Fibroblast of lung (primary cell): ENCODE measurements at places on chromosomes 7 and 10. TPM values are rescaled to one million over a fixed set of nuclear protein-coding genes. Genes with fewer than 3 reads are reported as not detected.

DNA sequence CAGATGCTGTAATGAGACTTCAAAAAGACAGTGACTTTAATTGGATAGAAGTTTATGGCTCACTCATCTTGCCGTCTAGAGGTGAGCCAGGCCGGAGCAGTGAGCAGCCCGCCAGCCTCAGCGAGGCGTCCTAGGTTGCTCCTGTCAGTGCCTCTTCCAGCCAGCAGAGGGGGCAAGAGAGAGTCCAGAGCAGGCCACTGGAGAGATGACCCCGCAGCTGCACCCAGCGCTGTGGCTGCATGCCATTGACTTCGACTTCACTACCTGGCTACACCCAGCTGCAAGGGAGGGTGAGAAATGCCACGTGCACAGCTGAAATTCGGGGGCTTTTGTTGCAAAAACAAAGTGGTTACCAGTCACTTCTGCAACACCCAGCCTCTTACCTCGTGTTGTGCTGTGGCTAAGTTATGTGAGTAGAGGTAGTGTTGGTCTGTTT lies 26.5 kb downstream of the NUB1 start:
- no peak overlapping the region for H3K4me3 ChIP-seq
- H3K36me3 ChIP-seq = peaks cover 4% of the 10 kb centered on the region
- no peaks in the 10 kb centered on the region for H3K27me3 ChIP-seq
- peak overlapping the region; percentile 94 for H3K27ac ChIP-seq
- H3K4me1 ChIP-seq = peaks cover 24% of the 10 kb centered on the region
- peak; percentile 55 for DNase-seq

- H3K27me3 ChIP-seq = no peaks in the 10 kb centered on the region
- peaks cover 6% of the 10 kb centered on the region for H3K36me3 ChIP-seq
- peak overlapping the region; percentile 98 for H3K4me3 ChIP-seq
- peak overlapping the region; percentile 74 for H3K27ac ChIP-seq
- peaks cover 3% of the 10 kb centered on the region for H3K4me1 ChIP-seq
- peak; percentile 57 for DNase-seq
These were observed 679 bp downstream of the ARF5 start for GRCh38 chr7:127588697-127589482.

DNA sequence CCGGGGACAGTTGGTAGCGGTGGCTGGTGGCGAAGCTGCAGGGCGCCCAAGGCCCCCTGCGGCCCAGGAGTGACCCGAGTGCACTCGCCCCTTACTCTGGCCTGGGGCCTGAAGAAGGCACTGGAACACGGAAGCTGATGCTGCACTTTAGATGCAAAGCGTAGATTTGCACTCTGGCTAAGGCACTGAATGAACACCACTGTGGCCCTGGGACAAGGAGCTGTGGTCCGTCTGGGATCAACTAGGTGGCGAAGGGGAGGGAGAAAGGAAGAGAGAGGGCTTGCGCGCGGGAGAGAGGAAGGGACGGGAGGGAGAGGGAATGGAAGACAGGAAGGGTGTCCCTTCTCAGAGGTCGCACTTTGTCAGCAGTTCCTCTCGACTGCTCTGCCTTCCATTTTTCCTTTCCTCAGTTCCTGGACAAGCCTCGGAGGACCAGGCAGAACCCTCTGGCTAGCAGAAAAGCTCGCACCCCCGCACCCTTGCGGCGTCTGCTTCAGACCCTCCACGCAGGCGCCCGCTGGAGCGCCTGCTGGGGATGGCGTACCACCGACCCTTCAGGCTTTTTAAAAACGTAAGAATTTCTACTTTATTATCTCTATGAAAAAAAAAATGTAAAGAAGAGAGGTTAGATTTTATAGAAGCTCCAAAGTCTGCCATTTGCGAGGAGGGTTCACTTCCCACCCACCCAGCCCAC lies 1.2 kb downstream of the FERD3L start:
- H3K27me3 ChIP-seq = peaks cover 25% of the 10 kb centered on the region
- peak overlapping the region; percentile 33 for H3K4me3 ChIP-seq
- no peak overlapping the region for H3K27ac ChIP-seq
- DNase-seq = no peak
- H3K36me3 ChIP-seq = no peaks in the 10 kb centered on the region

DNA sequence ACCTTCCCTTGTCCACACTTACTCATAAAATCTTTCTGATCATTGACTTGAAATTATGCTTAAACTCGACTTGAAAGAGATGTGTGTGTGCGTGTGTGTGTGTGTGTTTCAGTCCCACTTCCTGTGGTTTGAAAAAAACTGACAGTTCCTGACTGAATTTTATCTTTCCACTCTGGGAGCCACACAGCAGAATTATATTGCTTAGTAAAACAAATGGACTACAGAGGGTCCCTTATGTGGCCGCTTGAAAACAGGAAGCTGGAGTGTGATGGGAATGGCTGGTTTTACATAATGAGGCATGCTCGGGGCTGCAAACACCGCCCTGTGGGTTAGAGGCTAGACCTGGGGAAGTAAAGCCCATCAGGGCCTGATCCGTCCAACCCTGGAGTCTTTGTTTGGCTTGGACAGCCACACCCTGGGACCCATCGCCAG lies 54.8 kb downstream of the LYZL1 start:
- H3K27ac ChIP-seq = no peak overlapping the region
- no peaks in the 10 kb centered on the region for H3K4me1 ChIP-seq
- no peaks in the 10 kb centered on the region for H3K36me3 ChIP-seq
- DNase-seq = peak; percentile 57
- peaks cover 5% of the 10 kb centered on the region for H3K27me3 ChIP-seq

- H3K36me3 ChIP-seq = no peaks in the 10 kb centered on the region
- no peaks in the 10 kb centered on the region for H3K27me3 ChIP-seq
- H3K4me3 ChIP-seq = no peak overlapping the region
- no peak overlapping the region for H3K27ac ChIP-seq
These were observed 503.2 kb downstream of the NRG3 start for GRCh38 chr10:82378146-82378545.

GRCh38 chr10:125011926-125012705 lies 70.2 kb downstream of the ZRANB1 start:
- H3K27ac ChIP-seq = peak overlapping the region; percentile 25
- no peak for DNase-seq
- H3K4me3 ChIP-seq = no peak overlapping the region
- peaks cover 30% of the 10 kb centered on the region for H3K4me1 ChIP-seq
- H3K27me3 ChIP-seq = no peaks in the 10 kb centered on the region

DNA sequence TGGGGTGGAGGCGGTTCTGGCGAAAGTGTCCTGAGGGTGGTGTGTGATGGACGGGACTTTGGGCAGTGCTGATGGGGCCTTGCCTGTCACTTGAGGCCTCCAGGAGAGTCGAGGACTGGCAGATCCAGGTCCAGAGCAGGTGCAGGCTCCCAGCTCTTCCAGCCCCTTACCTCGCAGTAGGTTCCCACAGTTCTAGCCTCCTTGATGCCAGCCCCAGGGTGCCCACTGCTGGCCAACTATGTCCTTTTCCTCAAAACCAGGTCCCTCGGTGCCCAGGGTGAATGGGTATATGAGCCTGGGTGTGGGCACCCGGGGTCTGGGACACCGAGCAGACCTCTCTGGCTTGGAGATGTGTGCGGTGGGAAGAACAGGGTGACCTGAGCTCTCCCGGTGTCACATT lies 8.3 kb downstream of the FAM20C start:
- no peak overlapping the region for H3K27ac ChIP-seq
- H3K4me1 ChIP-seq = peaks cover 4% of the 10 kb centered on the region
- H3K27me3 ChIP-seq = no peaks in the 10 kb centered on the region
- H3K4me3 ChIP-seq = no peak overlapping the region
- peaks cover 60% of the 10 kb centered on the region for H3K36me3 ChIP-seq

DNA sequence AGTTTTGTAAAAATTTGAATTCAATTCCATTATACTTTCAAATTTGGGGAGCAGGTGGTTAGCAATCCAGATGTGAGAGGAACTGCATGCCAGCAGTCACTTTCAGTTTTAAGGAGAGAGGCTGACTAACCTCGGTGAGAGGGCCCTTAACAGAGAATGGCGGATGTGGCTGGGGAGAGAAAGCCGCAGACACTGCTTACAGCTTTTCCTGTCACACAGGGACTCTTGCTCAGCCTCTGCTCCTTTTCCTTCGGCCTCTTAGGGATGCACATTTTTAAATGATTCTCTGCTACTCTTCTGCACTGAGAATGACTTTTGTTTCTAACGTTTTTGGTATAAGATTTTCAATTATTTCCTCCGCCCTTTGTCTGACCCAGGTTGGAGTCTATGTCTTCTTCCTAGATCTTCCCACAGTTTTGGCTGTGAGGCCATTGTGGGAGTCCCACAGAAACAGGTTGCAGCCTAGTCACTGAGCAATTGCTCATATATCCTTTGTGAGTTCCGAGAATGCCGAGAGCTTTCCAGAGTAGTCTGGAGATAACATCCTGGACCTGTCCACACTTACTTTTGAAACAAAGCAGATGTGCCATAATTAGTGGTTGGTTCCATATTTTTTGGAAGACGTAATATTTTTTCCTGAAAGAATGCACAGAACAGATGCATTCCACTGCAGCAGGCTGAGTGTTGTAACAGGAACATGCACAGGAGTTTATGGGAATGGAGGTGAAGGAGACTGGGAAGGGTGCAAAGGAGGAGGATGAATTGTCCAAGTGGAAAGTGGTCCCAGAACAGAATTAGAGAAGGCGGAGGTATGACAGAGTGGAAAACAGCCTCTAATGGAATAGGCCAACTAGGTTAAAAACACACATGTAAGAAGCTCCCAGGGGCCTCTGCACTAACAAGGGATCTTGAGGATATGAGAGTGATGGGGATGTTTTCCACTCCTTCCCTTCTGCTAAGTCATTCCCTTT lies 168.0 kb upstream of the ZNF32 start:
- no peak overlapping the region for H3K4me3 ChIP-seq
- H3K27me3 ChIP-seq = no peaks in the 10 kb centered on the region
- no peaks in the 10 kb centered on the region for H3K36me3 ChIP-seq
- H3K27ac ChIP-seq = peak overlapping the region; percentile 34
- H3K4me1 ChIP-seq = peaks cover 11% of the 10 kb centered on the region

GRCh38 chr7:130349911-130350782 lies 5.5 kb downstream of the CPA5 start:
- no peak overlapping the region for H3K4me3 ChIP-seq
- DNase-seq = peak; percentile 39
- H3K27ac ChIP-seq = peak overlapping the region; percentile 79
- H3K4me1 ChIP-seq = peaks cover 30% of the 10 kb centered on the region
- no peaks in the 10 kb centered on the region for H3K36me3 ChIP-seq

DNA sequence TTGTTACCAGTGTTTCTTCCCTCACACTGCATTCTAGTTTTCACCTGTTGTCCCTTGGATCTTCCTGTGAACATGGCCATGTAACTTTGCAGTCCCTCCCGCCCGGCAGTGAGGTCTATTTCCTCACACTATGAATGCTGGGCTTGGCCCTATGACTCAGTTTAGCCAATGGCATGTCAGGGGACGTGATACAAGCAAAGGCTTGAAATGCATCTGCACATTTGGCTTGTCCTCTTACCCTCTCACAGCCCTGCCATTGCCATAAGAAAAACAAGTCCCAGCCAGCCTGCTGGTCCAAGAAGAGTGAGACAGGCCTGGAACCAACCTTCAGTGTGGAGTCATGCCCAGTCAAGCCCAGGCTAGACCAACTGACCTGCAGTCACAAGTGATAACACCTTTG lies 17.1 kb upstream of the EZH2 start:
- H3K4me3 ChIP-seq = no peak overlapping the region
- H3K36me3 ChIP-seq = no peaks in the 10 kb centered on the region
- no peak for DNase-seq
- no peaks in the 10 kb centered on the region for H3K4me1 ChIP-seq
- no peak overlapping the region for H3K27ac ChIP-seq
- H3K27me3 ChIP-seq = peaks cover 3% of the 10 kb centered on the region

GRCh38 chr10:69957241-69957885 lies 95.3 kb upstream of the MACROH2A2 start:
- H3K36me3 ChIP-seq = no peaks in the 10 kb centered on the region
- no peak overlapping the region for H3K4me3 ChIP-seq
- H3K27ac ChIP-seq = no peak overlapping the region
- no peaks in the 10 kb centered on the region for H3K4me1 ChIP-seq

DNA sequence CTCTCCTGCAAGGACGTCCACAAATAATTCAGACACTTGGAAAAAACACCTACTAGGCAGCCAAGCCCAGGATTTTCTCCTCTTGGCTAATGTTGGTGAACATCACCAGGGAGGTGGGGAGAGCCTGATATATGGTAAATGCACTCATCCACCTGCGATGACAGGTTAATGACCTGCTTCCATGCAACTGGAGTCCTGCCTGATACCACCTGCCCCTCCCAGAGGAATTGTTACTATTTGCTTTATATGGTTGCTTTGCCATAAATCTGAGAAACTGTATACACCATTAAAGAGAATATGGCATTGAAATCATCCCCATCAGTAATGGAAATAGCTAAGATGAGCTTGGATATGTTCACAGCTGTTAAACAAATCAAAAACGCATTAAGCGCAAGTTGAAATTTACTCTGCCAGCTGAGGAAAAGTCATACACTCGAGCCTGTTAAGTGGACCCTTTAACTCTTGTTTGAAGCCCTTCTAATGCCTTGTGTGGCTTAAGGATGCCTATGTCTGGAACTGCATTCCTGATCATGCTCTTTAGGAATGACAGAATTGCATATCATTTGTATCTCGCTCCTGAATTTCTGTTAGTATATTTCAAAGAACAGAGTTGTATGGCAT lies 208.3 kb downstream of the PRPF18 start:
- DNase-seq = no peak
- peaks cover 4% of the 10 kb centered on the region for H3K36me3 ChIP-seq

- no peaks in the 10 kb centered on the region for H3K4me1 ChIP-seq
- no peaks in the 10 kb centered on the region for H3K27me3 ChIP-seq
- H3K27ac ChIP-seq = no peak overlapping the region
- H3K4me3 ChIP-seq = no peak overlapping the region
- H3K36me3 ChIP-seq = no peaks in the 10 kb centered on the region
These were observed 238.1 kb downstream of the ZNF248 start for GRCh38 chr10:37619336-37619735.

DNA sequence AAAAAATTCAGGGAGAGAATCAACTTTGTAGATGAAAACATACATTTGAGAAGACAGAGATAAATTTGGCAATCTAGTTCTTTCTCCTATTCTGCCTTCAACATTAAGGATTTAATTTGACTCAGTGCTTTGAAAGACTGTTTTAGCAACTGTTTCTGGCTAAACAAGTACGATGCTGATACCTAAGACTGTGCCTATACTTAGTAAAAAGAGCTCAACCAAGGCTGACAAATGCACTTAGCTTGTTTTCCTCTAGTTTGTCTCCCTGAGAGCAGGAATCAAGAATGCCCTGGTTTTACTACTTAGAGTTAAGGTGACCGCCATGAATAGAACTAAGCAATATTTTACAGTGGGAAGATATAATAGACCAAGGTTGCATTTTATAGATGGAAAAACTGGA lies 49.5 kb downstream of the NRP1 start:
- H3K27me3 ChIP-seq = no peaks in the 10 kb centered on the region
- peaks cover 2% of the 10 kb centered on the region for H3K4me1 ChIP-seq
- H3K36me3 ChIP-seq = peaks cover 2% of the 10 kb centered on the region
- no peak overlapping the region for H3K27ac ChIP-seq
- H3K4me3 ChIP-seq = no peak overlapping the region

- H3K4me3 ChIP-seq = no peak overlapping the region
- no peak overlapping the region for H3K27ac ChIP-seq
- no peaks in the 10 kb centered on the region for H3K36me3 ChIP-seq
- DNase-seq = peak; percentile 55
- no peaks in the 10 kb centered on the region for H3K27me3 ChIP-seq
- H3K4me1 ChIP-seq = peaks cover 4% of the 10 kb centered on the region
These were observed 36.6 kb upstream of the PDLIM1 start for GRCh38 chr10:95327367-95327766.

C10orf62 gene
- not detected in 2 replicates for total RNA-seq

MALRD1 gene
- total RNA-seq = 1.3 and 1.7 TPM in 2 replicates

OPN1SW gene
- total RNA-seq = not detected in 2 replicates
